ENCODE measurements at places on chromosomes 1 and 21.
A peak's percentile ranks its signal among the peaks of the same experiment; 100 is the strongest.

- peak; percentile 29 for DNase-seq
Observed at GRCh38 chr1:227896710-227897655, 50.7 kb downstream of the WNT9A start.

GRCh38 chr1:93651695-93652094, 29.9 kb downstream of the BCAR3 start:
- no peak for DNase-seq

DNA sequence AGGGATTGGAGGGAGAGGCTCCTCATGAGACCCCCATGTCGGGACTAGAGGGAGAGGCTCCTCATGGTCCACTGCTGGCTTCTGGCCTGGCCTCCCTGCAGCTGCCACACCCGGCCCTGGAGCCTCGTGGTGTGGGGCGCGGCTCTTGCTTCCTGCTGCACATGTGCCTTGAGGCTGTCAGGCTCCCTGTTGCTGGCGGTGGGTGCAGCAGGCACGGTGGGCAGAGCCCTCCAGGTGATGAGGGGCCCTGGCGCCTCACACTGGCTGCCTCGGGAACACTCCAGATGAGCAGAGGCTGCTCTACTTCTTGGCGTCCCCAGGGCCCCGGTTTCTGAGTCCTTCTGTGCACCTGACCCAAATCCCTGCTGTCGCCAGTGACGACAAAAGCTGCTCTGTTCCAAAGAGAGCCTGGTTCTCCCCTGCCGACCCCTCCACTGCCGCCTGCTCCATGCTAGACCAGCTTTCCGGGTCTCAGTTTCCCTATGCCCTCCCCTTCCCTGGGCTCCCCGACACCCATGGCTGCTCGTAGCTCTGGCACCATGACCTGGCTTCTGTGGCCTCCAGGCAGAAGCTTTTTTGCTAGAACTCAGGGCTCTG, 9.7 kb upstream of the ATAD3B start:
- no peak for DNase-seq

DNA sequence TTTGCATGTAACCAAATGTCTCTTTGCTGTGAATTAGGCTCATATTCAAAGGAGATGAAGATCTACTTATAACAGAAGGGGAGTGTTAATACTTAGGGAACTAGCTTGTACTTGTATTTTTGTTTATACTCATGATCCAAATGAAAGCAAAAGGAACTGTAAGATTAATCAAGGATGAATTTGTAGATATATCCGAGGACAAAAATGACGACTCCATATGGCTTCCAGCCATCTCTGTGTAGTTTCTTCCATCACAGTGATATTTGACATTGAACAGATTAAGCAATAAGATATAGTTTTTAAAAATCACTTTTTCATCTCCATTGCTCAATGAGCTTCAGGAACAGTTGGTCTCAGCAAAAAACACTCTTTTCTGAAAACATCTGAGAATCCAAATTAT, 257.4 kb upstream of the CAMK1G start:
- no peak for DNase-seq

DNA sequence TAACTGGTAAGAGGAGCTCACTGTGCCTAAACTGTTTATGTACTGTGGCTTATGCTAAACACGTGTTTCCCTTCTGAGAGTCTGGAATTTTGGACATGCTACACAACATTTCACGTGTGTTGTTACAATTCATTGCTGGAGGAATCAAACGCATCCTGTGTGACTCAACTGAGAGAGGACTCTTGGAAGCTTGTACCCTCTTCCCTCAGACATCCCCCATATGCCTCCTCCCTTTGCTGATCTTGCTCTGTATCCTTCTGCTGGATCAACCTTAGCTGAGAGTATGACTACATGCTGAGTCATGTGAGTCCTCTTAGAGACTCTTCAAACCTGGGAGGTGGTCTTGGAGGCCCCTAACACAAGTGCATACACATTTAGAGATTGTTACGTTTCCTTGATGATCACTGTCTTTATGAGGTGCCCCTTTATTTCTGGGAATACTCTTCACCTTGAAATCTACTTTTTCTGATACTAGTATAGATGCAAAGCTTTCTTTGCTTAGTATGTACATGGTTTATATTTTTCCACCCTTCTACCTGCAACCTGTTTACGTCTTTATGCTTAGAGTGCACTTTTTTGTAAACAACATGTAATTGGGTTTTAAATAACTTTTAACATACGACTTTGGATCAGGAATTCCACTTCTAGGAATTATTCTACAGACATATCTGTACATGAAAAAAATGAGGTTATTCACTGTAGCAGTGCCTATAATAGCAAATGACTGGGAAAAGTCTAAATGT, 8.7 kb downstream of the NPHP4 start:
- DNase-seq: no peak
